ENCODE measurements at places on chromosomes 6 and 20.

DNA sequence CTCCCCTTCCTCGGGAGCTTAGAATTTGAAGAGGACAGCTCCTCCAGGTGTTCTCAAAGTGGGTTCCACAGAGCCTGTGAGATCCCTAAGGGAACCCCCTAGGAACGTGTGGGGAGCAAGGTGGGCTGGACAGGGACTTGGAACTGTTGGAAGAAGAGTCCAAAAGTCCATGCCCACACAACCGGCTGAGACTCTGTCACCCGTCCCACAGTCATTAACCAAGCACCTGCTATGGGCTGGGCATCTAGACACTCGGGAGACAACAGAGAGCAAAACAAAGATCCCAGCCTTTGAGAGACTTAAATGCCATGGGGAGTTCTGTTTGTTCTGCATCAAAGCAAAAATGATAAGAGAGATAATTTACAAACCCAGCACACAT, 51.9 kb upstream of the SAYSD1 start:
- DNase-seq = no peak

DNA sequence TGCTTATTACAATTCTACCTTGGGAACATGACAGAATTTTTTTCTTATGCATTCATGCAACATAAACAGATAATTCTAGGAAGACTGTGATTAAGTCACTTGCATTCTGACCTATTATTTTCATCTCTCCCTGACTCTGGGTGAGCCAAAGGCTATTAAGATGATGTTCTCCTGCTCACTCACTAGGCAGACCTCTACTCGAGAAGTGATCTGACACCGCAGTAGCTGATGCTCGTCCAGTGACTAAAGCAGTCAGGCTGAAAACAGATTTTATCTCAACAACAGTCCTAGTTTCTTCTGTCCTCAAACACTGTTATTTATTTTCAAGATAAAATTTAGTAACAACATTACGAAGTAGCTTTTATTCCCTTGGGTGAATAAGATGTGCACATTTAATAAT, 17.3 kb downstream of the NAA20 start:
- no peak for DNase-seq

- no peak for DNase-seq
These were observed 36.2 kb downstream of the EYA4 start for GRCh38 chr6:133277228-133277899.

DNA sequence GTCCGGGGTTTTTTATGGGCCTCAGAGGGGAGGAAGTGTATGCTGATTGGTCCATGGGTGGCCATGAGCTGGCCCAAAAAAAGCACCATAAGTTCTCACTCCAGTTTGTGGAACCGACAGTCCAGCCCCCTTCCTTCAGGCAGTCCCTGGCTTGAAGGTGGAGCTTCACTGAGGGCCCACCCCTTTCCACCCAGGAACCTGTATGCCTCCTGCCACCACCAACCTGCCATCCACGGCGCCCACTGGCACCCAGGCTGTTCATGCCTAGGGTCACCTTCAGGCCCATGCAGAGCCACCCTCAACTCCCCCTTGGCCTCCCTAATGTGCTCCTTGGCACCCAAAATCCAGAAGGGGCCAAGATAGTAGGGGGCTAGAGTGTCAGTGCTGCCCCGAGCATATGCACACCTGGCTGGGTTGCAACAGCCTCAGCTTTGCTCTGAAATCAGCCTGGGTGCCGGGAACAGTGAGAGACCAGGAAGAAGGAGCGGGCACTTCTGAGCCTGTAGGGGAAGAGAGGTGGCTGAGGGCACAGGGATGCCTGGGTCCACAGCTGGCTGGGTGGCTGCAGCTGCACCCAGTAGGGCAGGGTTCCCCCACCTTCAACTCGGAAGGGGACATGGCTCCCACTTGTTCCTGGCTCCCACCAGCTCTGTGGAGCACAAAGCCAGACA, 292.4 kb downstream of the ARHGAP18 start:
- no peak for DNase-seq

DNA sequence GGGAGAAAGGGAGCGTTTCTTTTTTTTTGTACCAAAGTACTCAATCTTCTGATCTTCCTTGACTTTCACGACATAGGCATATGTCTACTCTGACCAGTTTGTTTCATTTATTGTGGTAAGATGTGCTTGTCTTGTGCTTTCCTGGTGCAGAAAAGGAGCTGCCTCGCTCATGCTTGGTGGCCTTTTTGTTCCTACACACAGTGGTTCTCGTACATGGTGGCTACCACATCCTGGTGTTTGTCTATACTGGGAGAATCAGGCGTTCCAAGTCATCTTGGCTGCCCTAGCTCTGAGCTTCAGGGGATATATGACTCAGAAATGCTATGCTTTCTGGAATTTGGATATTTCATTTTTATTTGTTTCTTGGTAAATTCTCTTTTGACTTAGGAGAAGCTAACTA, 31.8 kb downstream of the MYB start:
- DNase-seq = no peak

DNA sequence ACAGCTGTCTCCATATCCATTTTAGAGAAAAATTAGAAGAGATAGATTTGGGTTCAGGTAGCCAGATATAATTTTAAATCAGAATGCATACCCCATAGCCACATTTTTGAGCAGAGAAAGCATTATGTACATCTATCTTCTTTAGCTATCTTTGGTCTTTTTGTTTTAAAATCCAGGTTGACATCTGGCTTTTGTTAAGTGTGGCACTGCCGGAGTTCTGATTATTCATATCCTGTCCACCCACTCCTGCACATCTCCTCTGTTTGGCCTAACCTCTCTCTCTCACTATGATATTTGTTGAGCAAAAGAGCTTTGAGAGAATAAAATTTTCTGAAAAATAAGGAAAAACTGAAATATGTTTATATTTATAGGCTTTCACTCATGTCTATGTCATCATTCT, 189.7 kb downstream of the PACRG start:
- no peak for DNase-seq

GRCh38 chr20:48064929-48065328, 279.6 kb upstream of the SULF2 start:
- DNase-seq = no peak

DNA sequence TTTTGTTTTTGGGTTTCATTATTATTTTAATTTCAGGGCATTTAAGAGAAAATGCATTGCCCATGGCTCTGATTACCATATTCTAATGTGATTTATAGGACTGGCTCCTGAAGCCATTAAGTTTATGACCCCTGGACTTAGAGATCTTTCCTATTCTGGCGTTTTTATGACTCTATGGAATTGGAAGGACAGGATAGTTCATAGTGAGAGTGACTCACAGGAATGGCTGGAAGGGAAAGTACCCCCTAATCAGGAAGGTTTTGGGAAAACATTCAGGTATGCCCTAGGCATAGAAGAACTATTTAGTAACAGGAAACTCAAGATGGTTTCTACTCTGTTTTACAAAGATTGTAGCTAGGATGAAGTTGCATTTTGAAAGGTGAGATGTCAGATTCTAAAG, 108.6 kb upstream of the SLC2A12 start:
- no peak for DNase-seq

GRCh38 chr6:152295346-152295745, 341.8 kb downstream of the SYNE1 start:
- no peak for DNase-seq

DNA sequence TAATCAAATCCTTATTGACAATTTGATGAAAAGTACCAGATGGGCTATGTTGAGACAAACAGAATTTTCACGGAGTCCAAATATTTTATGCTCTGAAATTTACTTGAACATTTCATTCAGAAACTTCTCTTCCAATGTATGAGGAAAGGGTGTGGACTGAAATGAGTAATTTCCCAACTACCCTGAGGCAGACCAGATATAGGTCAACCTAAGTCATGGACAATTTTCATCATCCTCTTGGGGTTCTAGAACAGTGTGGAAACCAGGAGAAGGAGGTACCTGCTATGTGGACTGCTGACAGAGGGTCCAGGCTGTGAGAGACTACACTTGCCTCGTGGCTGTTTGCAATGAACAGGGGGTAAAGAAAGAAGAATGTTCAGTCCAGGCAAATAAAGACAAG, 323.0 kb downstream of the ESR1 start:
- no peak for DNase-seq

DNA sequence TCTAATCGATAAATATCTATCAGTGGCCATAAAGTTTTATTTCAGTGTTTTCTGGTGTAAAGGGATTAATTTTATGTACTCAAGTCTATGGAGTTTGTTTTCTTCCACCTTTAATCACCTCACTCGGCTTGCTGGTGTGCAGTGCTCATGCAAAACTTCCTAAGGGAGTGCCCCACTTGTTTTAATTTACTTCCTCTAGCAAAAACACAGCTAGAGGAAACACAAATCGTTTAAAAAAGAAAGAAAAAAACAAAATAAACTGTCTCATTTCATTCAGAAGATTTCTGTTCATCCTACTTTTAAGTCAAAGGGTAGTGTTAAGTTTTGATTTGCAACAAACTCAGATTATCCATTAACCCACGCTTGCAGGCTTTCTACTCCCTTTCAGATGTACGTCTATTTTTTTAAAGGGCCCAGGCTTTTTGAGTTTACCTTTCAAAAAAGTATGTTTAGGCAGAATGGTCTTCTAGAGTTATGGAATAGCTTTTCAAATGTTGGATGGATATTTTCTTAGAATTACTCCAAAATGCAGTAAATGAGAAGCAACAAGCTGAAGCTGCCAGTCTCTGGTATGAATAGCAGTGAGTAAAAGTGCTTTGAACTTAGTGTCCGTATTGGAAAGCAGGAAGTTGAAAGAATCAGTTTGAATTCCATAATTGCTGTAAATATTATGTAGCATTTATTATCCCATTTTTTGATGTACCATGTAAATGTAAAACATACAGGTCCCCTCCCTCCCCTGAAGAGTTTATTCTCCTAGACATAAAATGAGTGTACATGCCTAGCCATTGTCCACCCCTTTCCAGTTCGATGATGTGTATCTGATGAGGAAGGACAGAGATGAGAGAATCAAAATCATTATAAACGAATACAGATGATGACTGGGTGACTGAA, 113.3 kb downstream of the SLC16A10 start:
- DNase-seq = no peak

GRCh38 chr20:60467078-60467477, 508.9 kb downstream of the CDH26 start:
- no peak for DNase-seq

- no peak for DNase-seq
These were observed 200.3 kb downstream of the ANKRD60 start for GRCh38 chr20:58028123-58028522.

- no peak for DNase-seq
These were observed 66.4 kb upstream of the PDE10A start for GRCh38 chr6:165729307-165729936.

- DNase-seq = no peak
These were observed 1.2 kb downstream of the RAB44 start for GRCh38 chr6:36698871-36699271.

DNA sequence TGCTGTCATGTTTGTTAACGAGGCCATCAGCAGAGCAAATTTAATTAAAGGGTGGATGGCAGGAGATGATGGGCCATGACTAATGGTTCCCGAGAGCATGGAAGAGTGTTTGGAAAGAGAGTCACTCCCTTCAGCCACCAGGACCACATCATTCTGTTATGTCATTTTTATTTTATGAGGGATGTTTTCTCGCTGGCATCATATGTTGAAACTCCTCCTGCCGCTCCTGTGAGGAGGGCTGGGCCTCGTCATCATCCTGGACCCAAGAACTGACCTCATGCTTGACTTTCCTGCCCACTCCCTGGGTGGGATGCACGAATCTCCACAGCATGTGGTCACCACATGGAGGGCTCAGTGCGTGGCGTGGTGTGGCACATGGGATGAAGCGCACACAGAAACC, 86.4 kb upstream of the FRMD1 start:
- DNase-seq = no peak

DNA sequence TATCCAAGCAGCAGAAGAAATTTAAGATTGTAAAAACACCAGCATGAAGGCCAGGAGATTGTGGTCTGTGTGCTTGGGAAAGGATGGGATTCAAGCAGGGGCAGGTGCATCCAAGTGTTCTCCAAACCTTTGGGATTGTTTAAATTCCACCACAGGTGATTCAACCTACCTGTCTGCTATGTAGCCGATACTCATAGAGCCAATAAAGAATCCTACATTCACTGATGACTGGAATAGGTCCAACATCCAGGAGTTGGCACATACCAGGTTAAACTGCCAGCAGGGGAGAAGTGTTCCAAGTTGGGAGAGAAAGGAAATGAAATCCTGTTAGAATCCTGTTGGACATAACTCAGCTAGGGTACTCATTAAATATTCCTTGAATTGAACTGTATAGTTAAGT, 2.2 kb downstream of the SLC22A2 start:
- no peak for DNase-seq

- DNase-seq = no peak
These were observed 2.4 kb downstream of the LRRN4 start for GRCh38 chr20:6051505-6051904.

Measured in activated CD8-positive, alpha-beta memory T cell treated with anti-CD3 and anti-CD28 coated beads for 48 hours (primary cell).